ENCODE measurements at places on chromosomes 2 and 18.

DNA sequence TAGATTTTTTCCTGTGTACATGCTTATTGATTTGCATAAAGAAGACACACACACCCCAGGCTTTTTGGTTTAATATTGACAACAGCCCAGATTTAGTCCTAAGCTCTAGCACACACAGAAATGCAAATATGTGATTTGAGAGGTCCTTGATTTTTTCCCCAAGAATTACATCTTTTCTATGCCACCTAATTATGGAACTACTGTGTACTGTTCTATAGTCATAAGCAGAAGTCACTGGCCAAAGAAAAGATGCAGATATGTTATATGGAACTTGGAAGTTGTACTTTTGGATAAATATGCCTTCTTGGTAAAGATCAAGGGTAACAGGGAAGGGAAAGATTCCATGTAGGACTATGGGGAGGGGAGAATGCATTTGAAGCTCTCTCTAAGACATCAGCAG lies 105.6 kb downstream of the SETBP1 start:
- no peak for DNase-seq

DNA sequence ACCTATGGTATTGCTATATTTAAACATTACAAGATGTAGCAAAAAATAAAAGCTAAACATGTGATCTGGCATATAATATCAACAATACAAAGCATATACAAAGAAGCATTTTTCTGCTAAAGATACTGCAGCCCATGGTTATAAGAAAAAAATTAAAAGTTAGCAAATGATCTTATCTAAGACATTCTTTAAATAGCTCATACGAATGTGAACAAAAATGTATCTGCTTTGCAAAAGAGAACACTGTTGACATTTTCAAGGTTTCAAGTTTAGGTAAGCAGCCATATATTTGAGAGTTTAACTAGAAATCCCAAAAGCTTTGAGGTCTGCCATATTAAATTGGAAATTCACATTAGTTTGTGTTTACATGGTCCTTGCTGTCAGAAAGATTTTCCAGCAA lies 301.0 kb upstream of the SLC39A10 start:
- DNase-seq = no peak

DNA sequence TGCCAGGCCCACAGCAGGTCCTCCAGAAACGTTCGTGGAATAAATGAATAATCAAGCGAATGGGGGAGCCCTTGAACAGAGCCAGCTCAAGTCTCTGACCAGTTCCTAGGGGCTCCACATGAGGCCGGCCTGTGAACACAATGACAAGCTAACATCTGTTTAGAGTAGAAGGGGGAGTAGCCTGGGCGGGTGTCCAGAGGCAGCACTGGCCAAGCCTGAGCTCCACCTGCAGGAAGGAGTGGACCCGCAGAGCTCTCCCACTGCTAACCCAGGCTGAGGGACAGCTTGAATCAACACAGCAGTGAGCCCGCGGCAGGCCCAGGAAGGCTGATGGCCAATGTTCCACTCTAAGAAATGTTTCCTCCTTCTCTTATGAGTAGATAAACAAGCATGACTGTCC lies 234.8 kb upstream of the RAB6C start:
- no peak for DNase-seq

- no peak for DNase-seq
Observed at GRCh38 chr2:118978064-118978463, 36.1 kb downstream of the MARCO start.
